ENCODE measurements at places on chromosomes 1 and 21. TPM values are rescaled to one million over a fixed set of nuclear protein-coding genes. Genes with fewer than 3 reads are reported as not detected.

CELA3B gene
- 1.0 TPM for total RNA-seq

DNA sequence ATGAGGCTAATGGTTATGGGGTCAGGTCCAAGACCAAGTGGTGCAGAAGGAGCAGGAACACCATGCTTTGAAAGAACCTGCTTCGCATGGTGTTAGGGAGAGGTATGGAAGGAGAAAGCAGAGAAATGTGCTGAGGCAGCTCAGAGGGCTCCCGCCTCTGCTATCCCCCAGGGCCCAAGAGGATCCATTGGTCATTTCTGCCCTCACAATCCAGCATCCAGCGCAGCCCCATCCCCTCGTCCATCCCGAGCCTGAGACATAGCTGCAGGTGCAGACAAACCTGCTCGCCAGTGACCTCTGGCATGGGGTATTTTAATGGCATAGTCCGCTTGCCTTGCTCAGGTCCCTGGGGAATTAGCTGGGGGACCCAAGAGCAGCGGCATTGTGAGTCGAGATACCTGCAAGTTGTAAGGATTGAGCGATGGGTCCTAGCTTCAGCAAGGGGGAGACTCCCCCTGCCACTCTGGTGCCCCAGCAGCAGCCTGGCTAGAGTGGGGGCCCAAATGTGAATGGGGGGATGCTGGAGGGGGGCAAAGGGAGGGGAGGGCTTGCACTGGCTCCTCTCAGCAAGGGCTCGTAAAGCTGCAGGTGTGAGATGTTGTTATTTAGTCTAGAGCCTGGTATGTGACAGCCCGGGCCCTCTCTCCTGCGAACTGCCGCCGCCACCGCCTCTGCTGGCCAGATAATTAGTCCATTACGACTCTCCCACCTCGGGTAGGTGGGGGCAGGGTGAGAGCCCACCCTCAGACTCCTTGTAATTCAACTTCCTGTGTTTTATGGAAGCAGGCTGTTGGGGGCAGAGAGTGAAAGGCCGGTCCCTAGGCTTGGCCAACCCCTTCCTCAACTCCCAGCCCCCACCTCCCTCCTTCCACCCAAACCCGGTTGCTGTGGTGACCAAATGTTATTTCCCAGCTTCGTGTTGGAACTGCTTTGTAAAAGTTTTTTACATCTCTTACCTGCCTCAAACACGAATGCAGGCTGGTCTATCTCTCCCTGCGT, 118.8 kb downstream of the RNF220 start:
- no peaks in the 10 kb centered on the region for H3K4me1 ChIP-seq
- H3K4me3 ChIP-seq: no peak overlapping the region
- no peaks in the 10 kb centered on the region for H3K36me3 ChIP-seq
- no peak overlapping the region for H3K27ac ChIP-seq
- DNase-seq: no peak
- H3K27me3 ChIP-seq: no peaks in the 10 kb centered on the region

DNA sequence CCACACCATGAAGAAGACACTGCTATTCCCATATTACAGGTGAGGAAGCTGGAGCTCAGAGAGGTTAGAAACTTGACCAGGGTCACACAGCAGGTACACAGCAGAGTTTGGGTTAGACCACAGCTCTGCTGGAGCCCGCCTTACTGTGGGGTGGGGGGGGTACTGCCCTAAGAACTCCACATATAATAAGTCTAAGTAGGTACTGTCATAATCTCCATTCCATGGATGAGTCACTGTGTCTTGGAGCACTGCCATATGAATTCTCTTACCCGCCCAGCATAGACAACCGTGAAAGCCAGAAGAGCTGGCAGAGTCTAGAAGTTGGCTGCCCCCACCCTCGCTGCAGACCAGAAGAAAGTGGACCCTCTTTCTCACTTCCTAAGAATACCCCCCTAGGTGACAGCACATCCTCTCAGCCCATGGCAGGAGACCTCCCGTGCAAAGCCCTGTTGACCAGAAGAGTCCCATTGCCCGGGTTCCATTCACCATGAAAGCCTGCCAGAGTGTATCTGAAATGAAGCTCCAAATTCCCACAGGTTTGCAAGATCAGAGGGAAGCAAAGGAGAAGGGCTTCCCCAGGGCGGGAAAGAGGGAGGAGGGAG, 5.2 kb upstream of the PLA2G2D start:
- H3K36me3 ChIP-seq: no peaks in the 10 kb centered on the region
- DNase-seq: no peak
- H3K27me3 ChIP-seq: no peaks in the 10 kb centered on the region
- no peak overlapping the region for H3K27ac ChIP-seq
- no peak overlapping the region for H3K4me3 ChIP-seq
- no peaks in the 10 kb centered on the region for H3K4me1 ChIP-seq

TNFRSF4 gene
- total RNA-seq: 1.6 TPM

DNA sequence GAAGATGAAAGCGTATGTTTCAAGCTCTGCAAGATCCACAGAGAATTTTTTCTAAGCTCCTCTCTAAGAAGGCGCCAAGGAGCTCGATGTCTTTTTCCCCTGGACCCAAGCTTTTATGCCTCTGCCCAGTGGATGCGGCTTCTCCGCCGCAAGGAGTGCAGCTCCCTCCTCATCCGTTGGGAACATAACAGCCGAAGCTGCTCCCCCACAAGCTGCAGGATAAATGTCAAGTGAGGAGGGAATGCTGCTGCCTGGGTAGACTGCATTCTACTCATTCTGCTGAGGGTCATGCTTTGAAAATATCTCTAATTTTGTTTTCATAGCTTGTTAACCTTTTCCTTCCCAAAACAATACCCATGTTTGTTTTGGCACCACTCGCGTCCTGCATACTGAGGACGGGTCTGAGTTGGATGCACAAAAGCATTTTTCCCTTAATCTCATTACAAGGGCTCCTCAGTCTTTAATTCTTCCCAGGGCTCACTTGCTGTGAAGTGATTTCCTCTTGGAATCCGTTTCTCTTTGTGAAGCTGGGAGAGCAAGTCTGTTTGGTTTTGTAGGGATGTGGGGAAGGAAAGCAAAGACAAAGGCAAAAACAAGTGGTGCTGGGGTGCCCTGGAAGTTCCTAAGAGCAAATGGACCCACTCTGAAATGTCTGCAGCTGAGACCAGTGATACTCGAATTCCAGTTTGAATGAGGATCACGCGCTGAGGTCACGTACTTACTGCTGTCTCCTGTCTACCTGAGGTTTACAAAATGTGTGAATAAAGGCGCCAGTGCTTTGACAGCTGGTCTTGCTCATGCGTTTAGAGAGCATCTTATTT, 134.0 kb upstream of the IRF2BP2 start:
- no peak overlapping the region for H3K27ac ChIP-seq
- no peak overlapping the region for H3K4me3 ChIP-seq
- DNase-seq: no peak
- H3K4me1 ChIP-seq: no peaks in the 10 kb centered on the region

TBCE gene
- total RNA-seq: 22.2 TPM

DNA sequence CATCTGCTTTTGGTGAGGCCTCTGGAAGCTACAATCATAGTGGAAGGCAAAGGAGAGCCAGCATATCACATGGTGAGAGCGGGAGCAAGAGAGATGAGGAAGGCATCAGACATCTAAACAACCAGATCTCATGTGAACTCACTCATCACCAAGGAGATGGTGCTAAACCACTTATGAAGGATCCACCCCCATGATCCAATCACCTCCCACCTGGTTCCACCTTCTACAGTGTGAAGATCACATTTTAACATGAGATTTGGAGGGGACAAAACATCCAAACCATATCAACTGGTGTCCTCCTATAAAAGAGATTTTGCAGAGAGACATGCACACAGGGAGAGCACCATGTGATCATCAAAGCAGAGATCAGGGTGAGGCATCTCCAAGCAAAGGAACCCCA, 578.6 kb downstream of the MATN1 start:
- H3K4me1 ChIP-seq: no peaks in the 10 kb centered on the region
- H3K27me3 ChIP-seq: no peaks in the 10 kb centered on the region
- DNase-seq: no peak
- no peaks in the 10 kb centered on the region for H3K36me3 ChIP-seq
- H3K27ac ChIP-seq: no peak overlapping the region

DNA sequence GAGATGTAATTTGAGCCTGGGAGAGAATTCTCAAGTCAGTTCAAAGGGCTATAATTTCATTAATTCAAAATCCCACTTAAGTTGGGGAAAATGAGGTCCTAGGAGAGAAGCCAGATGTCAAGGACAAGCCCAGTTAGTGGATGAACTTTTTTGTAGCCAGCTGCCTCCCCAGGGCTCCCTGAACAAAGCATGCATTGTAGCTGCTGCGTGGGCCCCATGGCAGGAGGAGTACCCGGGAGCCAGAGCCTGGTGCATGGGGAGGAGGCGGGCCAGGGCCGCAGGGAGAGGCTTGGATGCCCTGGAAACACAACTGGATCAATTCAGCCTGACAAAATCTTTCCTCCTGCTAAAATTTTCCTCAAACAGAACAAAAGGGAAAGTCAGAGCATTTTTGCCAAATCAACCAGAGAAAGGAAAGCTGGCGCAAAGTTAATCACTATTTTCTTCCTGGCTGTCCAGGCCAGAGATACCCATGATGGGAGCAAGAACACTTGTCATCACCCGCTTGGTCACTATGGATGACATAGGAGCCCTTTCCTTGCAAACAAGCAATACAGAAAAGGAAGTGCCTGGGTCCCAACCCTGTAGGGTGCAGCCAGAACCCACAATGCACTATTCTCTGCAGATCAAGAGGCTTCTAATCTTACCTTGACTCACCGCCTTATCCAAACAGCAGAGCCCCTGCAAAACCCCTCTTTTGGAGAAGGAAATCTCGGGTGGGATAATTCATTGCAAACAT, 248.1 kb upstream of the RAB4A start:
- no peaks in the 10 kb centered on the region for H3K4me1 ChIP-seq
- no peak for DNase-seq
- H3K27ac ChIP-seq: no peak overlapping the region
- no peaks in the 10 kb centered on the region for H3K36me3 ChIP-seq
- no peak overlapping the region for H3K4me3 ChIP-seq

- DNase-seq: no peak
- no peak overlapping the region for H3K27ac ChIP-seq
- no peaks in the 10 kb centered on the region for H3K36me3 ChIP-seq
- H3K4me1 ChIP-seq: no peaks in the 10 kb centered on the region
- no peaks in the 10 kb centered on the region for H3K27me3 ChIP-seq
- no peak overlapping the region for H3K4me3 ChIP-seq
Measured at GRCh38 chr1:168477792-168478191, 66.0 kb downstream of the XCL2 start.

GRCh38 chr1:35885961-35886558, 3.1 kb downstream of the AGO1 start:
- H3K4me1 ChIP-seq: no peaks in the 10 kb centered on the region
- no peak overlapping the region for H3K4me3 ChIP-seq
- DNase-seq: no peak
- H3K27me3 ChIP-seq: no peaks in the 10 kb centered on the region
- no peaks in the 10 kb centered on the region for H3K36me3 ChIP-seq

CHIA gene
- total RNA-seq: not detected

UQCRH gene
- 134 TPM for total RNA-seq

SLC1A7 gene
- 1.4 TPM for total RNA-seq

GRCh38 chr1:118486199-118486598, 301.2 kb upstream of the SPAG17 start:
- no peaks in the 10 kb centered on the region for H3K36me3 ChIP-seq
- no peaks in the 10 kb centered on the region for H3K27me3 ChIP-seq
- no peak overlapping the region for H3K4me3 ChIP-seq
- no peaks in the 10 kb centered on the region for H3K4me1 ChIP-seq

GRCh38 chr1:77538956-77539518, 143.4 kb downstream of the ZZZ3 start:
- no peak for DNase-seq
- H3K4me1 ChIP-seq: no peaks in the 10 kb centered on the region
- no peaks in the 10 kb centered on the region for H3K36me3 ChIP-seq
- H3K27ac ChIP-seq: no peak overlapping the region

HAO2 gene
- total RNA-seq: not detected

DNA sequence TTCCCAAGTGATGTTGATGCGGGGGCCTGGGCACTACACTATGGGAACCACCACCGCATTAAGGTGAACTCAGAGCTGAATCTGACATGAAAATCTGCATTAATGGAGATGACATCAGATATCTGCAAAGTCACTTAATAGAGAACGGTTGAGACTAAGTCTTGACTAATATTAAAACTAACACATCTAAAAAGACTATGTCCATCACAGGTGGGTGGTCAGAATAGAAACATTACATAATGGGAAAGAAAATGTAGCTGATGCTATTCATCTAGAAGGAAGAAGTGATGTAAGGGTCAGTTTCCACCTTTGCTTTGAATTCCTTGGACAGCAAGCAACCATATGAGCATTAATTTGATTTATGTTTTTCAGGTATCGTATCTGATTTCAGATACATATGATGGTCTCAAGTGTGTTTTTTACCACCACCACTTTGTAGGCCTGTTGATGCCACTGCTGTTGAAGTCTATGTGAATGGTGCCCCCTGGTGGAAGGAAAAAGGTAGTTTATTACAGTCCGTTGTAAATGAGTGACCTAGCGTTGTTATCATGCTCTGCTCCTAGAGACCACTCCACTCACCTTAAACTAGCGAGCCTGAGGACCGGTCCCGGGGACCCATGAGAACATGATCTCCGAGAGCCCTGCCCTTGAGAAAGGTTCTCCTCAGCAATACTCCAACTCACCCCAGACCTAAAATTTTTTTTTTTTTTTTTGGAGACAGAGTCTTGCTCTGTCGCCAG, 73.5 kb downstream of the BACH1 start:
- H3K27ac ChIP-seq: no peak overlapping the region
- peaks cover 2% of the 10 kb centered on the region for H3K36me3 ChIP-seq
- no peak overlapping the region for H3K4me3 ChIP-seq
- H3K27me3 ChIP-seq: no peaks in the 10 kb centered on the region
- H3K4me1 ChIP-seq: no peaks in the 10 kb centered on the region
- no peak for DNase-seq

DNA sequence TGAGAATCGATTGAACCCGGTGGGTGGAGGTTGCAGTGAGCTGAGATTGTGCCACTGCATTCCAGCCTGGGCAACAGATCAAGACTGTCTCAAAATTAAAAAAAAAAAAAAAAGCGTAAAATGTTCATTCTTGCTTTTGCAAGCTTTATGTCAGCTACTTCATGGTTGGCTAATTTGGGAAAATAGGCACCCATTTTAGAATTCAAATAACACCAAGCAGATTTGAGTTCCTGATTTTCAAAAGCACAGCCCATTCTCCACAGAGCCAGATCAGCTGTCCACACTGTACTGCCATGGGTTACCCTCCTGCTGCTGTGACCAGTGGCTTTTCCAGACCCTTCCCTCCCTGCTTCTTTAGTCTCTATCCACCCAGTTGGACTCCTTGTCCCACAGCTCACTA, 4.4 kb downstream of the THEM5 start:
- DNase-seq: no peak
- no peaks in the 10 kb centered on the region for H3K27me3 ChIP-seq
- H3K27ac ChIP-seq: no peak overlapping the region
- no peaks in the 10 kb centered on the region for H3K4me1 ChIP-seq
- no peak overlapping the region for H3K4me3 ChIP-seq

GRCh38 chr21:33619726-33620125, 21.8 kb downstream of the CRYZL1 start:
- no peak overlapping the region for H3K4me3 ChIP-seq
- no peak for DNase-seq
- H3K27ac ChIP-seq: no peak overlapping the region
- no peaks in the 10 kb centered on the region for H3K4me1 ChIP-seq
- no peaks in the 10 kb centered on the region for H3K27me3 ChIP-seq
- no peaks in the 10 kb centered on the region for H3K36me3 ChIP-seq

Measured in aorta (tissue), 5 donors.